Urinary bladder (tissue), 4 donors: ENCODE measurements at places on chromosomes 4 and X.
A peak's percentile ranks its signal among the peaks of the same experiment; 100 is the strongest.

DNA sequence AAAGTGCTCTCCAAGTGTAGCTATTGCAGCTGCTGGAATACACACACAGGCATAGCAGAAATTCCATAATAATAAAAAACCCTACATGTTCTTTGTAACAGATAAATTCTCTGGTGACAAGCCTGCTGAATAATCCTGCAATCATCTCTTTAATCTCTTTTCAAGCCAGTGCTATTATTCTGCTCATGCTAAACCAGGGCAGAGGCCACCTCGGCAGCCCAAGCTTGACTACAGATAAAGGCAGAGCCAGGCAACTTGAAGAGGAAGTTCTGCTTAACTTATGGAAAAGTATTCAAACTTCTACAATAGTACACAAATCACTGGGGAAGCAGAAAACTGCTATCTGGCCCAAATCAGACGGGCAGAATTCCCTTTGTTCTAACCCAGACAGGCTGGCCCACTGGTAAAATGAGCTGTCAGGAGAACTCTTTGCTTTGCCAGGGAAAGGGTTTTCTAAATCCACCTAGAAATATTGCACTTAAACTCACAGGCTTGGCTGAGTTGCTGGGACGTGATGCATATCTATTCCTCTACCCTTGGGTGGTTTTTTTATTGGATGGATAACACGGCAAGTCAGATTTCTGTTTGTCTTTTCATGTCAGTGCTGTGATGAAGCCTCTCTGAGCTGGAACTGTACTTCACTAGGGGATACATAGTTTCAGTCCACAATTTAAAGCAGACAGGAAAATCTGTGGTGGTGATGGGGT is 70.5 kb downstream of the GATB start:
- no peak for DNase-seq

- DNase-seq: peak; percentile 0
Measured at GRCh38 chr4:102869569-102870197, 891 bp downstream of the CISD2 start.

- DNase-seq: no peak
Measured at GRCh38 chr4:113674251-113674650, 87.3 kb downstream of the CAMK2D start.

DNA sequence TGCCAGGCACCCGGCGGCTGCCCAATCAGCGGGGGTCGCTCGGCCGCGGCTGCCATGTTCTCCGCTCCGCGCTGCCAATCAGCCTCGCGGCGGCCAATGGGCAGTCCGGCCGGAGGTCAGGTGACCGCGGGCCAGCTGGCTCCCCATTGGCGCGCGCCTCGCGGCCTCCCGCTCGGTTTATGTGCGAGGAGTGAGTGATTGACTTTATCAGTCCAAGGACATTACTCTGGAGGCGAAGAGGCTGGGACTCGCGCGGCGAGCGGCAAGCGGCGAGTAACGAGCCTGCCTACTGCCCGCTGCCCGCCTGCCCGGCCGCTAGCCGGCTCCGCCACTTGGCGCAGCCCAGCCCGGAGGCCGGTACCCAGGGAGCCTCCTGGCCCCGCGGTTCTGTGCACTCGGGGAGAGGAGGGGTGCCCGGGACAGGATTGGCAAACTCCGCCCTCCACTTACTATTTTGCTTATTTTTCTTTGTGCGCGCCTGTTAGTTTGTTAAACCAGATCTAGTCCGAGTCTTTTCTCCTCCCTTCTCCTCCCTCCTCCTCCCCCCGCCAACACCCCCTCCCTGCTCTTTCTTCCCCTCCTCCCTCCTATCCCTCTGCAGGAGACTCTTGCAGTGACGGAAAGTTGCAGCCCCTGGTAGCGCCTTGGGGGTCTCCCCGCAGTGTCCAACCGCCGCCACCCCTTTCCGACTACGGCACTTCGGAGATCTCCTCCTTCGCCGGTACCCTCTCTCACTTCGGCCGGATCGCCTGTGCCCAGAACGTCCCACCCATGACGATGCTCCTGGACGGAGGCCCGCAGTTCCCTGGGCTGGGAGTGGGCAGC is at the start of gene ZIC3:
Gene ZIC3 (plus strand): TSS at position 207 of the 825 bp plus-strand sequence. CDS start 565 bp downstream, at position 772.
- no peak for DNase-seq

DNA sequence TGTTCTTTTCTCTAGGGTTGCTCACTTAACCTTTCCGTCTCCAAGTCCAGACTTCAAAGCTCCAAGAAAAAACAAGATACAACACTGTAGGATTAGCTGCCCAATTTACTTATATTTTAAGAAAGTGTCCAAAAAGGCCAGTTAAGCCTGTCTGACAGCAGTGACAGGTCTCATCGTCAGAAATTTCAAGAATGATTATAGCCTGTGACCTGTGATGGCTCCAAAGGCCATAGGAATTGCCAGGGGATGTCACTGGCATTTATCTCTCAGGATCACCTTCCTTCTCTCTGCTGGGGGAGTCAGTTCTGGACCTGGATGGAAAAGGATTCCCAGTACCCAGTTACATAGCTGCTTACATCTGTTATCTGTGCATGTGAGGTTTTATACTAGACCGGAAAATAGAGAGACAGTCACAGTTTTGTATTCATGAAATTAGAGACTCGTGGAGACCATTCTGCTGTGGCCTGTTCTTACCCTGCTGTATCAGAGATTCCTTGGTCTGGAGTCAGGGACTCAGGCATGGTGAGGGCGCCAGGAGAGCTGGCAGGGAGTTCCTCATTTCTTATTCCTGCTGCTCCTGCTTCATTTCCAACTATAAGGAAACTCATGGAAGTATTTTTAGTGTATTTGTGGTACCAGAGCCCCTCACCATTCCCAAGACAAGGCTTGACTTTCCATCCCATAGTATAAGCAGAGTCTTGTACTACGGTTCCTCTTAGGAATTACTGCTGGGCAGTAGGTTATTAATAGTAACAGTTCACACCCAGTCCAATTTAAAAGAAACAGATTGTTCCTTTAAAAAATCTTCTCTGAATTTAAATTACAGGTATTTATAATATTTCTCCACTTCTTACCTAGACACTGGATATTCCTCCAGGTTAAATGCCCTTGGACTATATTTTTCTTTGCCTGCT is 220.8 kb downstream of the SHROOM3 start:
- no peak for DNase-seq

DNA sequence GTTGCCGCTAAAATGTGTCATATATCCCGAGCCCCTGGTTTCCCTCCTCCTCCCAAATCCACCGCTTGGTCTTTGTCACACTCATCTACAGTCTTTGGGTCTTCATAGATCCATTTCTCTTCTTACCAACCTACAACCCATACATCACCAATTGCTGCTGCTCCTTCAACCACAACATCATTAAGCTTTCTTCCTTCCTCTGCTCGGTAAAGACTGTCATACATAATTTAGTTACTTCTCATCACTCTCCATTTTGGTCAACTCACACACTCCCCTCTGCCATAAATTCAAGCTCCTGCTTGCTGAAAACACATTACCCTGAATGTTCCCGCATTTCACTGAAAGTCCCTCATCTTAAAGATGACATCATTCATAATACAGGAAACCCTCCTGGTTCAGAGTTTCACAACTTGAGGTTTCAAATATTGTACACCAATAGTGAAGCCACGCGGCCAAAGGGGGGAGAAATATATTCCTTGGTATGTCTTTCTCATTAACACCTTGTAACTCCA is 1.7 kb upstream of the DCTD start:
- no peak for DNase-seq

DNA sequence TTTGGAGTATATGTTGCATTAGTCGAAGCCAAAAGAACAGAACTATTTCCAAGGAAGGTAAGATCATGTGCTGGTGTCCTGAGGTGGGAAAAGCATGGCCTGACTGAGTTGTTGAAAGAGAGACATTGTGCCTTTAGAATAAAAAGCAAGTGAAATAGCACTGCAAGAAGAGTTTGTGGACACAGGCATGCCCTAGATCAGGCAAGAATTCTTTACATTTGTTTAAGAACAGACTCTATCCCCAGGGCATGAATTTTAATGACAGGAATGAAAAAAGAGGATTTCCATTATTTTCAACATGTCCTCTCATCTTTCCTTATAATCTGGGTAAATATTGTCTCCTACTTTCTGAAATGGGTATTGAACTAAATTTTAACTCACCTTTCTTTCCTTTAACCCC is 516.2 kb upstream of the GALNT7 start:
- no peak for DNase-seq

- peak; percentile 55 for DNase-seq
Measured at GRCh38 chr4:87304745-87305432, 17.8 kb downstream of the HSD17B13 start.

DNA sequence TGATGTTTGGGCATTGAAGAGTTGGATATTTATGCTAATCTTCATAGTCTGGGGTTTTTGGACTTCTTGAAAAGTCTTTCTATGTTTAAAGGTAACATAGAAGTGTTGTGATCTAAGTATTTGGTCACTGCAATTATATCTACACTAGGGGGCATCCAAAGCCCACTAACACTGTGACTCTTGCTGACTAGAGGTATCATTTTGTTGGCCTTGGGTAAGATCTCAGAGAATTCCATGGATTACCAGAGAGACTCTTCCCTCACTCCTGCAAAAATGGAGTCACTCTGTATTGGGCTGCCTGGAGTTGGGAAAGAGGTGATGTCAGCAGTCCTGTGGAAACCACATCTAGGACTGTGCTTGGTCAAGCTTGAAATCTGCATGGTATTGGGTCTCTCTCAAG is 1077.6 kb downstream of the FAM133A start:
- no peak for DNase-seq

GRCh38 chr4:147674496-147674895 is 9.5 kb downstream of the PRMT9 start:
- DNase-seq: no peak

DNA sequence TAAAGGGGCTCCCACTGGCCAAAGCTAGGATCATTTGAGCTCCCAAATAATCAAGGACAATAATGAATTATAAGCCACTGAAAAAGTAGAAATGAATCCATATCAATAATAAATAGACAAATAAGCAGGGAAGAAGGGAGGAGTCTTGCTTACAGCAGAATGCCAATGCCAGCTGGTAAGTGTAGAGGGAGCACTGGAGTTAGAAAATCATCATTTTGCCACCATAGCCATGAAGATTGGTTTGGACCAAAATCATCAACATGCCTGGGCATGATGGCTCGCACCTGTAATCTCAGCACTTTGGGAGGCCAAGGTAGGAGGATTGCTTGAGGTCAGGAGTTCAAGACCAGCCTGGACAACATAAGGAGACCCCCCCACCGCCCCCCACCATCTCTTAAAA is 20.4 kb upstream of the SH3KBP1 start:
- no peak for DNase-seq

- DNase-seq: no peak
Measured at GRCh38 chr4:124641715-124642381, 70.7 kb downstream of the ANKRD50 start.

- no peak for DNase-seq
Measured at GRCh38 chr4:74278490-74278889, 29.8 kb upstream of the EPGN start.

DNA sequence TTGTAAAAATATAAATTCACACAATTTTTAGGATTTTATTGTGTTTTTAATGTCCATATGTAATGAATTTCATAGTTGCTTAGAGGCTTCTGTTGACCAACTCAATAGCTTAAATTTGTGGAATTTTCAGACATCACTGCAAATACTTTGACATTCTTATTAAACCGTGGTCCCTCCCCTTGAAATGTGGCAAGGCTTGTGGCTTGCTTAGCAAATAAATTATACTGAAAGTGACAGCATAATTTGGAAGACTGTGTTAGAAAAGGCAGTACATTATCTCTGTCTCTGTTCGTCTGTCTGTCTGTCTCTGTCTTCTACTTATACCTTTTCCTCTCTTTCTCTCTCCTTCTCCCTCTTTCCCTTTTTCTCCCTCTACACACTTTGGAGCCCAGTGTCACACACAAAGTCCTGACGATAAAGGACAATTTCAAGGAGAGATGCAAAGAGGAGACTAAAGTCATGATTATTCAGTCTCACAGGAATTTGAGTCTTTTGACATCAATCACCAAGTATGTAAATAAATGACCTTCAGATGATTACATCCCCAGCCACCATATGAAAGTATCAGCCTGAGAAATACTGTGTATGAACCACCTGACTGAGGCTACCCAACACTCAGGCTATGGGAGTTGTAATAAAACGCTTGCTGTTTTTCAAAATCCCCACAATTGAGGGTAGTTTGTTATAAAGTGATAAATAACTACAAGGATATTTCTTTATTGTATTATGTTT is 21.0 kb upstream of the UGT2B7 start:
- DNase-seq: no peak

- DNase-seq: no peak
Measured at GRCh38 chr4:11299016-11299415, 129.7 kb downstream of the HS3ST1 start.

- DNase-seq: no peak
Measured at GRCh38 chrX:14927401-14927800, 54.2 kb downstream of the MOSPD2 start.
